ENCODE measurements at places on chromosomes 1 and 21. TPM values are rescaled to one million over a fixed set of nuclear protein-coding genes. Genes with fewer than 3 reads are reported as not detected.

Gene MCL1
- 89.7 TPM for total RNA-seq

Gene TSHB
- not detected for total RNA-seq

Gene CD5L
- total RNA-seq, result 0.49 TPM

Gene KLHL20
- total RNA-seq, result 25.1 TPM

Gene FLG2
- 0.25 TPM for total RNA-seq

Gene LORICRIN
- 0.25 TPM for total RNA-seq

Gene SLC22A15
- total RNA-seq, result 8.9 TPM

Gene RPL5
- 1,042 TPM for total RNA-seq

Gene RGS13
- not detected for total RNA-seq

Gene PPCS
- total RNA-seq, result 21.1 TPM

Gene AGT
- total RNA-seq, result 6.4 TPM

Gene RNF186
- total RNA-seq, result not detected

Gene DCDC2B
- total RNA-seq, result not detected

Gene OR2L8
- 0.74 TPM for total RNA-seq

Gene NTNG1
- total RNA-seq, result 6.4 TPM

Gene RAB3GAP2
- total RNA-seq, result 29.3 TPM

Gene AGPAT3
- total RNA-seq, result 29.7 TPM

Gene CAPN8
- total RNA-seq, result not detected

All from temporal lobe (tissue), 4 donors.